Skeletal muscle tissue (tissue), 5 donors: ENCODE measurements at places on chromosomes 7 and 10. TPM values are rescaled to one million over a fixed set of nuclear protein-coding genes. Genes with fewer than 3 reads are reported as not detected.

The LRRTM3 gene
- total RNA-seq: 1.0 TPM

The STAG3 gene
- total RNA-seq: 0.52 TPM

The EPO gene
- total RNA-seq: not detected

The SPDYE9 gene
- total RNA-seq: not detected

The TEX36 gene
- not detected for total RNA-seq

The ACSM6 gene
- total RNA-seq: not detected

The LYZL1 gene
- not detected for total RNA-seq

The SLC26A5 gene
- total RNA-seq: not detected

The IDI2 gene
- not detected for total RNA-seq

The SFTPA1 gene
- not detected for total RNA-seq

The GPR146 gene
- 5.2 TPM for total RNA-seq

The STRIP2 gene
- total RNA-seq: 5.2 TPM

The ZC3HAV1L gene
- 16.7 TPM for total RNA-seq

The RELN gene
- total RNA-seq: 14.1 TPM

The CXCL12 gene
- 83.5 TPM for total RNA-seq

The TMEM140 gene
- 1.6 TPM for total RNA-seq

The ASB10 gene
- total RNA-seq: 3.7 TPM

The FAM237B gene
- total RNA-seq: not detected

The NPSR1 gene
- total RNA-seq: 1.6 TPM

The GIMAP2 gene
- total RNA-seq: 9.4 TPM

The CLRN3 gene
- 0.52 TPM for total RNA-seq

The LIPK gene
- total RNA-seq: not detected

The LRRC18 gene
- total RNA-seq: under 0.01 TPM

The SCIN gene
- total RNA-seq: 1.0 TPM

The TFPI2 gene
- total RNA-seq: 1.0 TPM

The NPC1L1 gene
- total RNA-seq: not detected

The MLXIPL gene
- 1.6 TPM for total RNA-seq

The NOS3 gene
- total RNA-seq: 4.7 TPM

The LIPM gene
- under 0.01 TPM for total RNA-seq

The AKR1D1 gene
- total RNA-seq: not detected

The ZYX gene
- total RNA-seq: 17.7 TPM

The PMPCB gene
- total RNA-seq: 53.8 TPM

The GPC2 gene
- 5.2 TPM for total RNA-seq

The PAOX gene
- total RNA-seq: 7.3 TPM

The TUBGCP2 gene
- 39.7 TPM for total RNA-seq

The MEOX2 gene
- 44.9 TPM for total RNA-seq

The ITIH5 gene
- 37.1 TPM for total RNA-seq

The BMPER gene
- total RNA-seq: 9.4 TPM

The HOXA10 gene
- total RNA-seq: 13.6 TPM

The ANK3 gene
- total RNA-seq: 110 TPM

The EN2 gene
- under 0.01 TPM for total RNA-seq

The PON1 gene
- not detected for total RNA-seq

The VENTX gene
- not detected for total RNA-seq

The MYOF gene
- 45.4 TPM for total RNA-seq

The ETV1 gene
- 6.3 TPM for total RNA-seq

The PITX3 gene
- 4.2 TPM for total RNA-seq

The COL26A1 gene
- 7.8 TPM for total RNA-seq

The HMX2 gene
- total RNA-seq: not detected

The WIPF3 gene
- 4.7 TPM for total RNA-seq

The C10orf53 gene
- total RNA-seq: not detected

The SH2B2 gene
- total RNA-seq: 5.7 TPM

The CDHR1 gene
- total RNA-seq: under 0.01 TPM

The BICC1 gene
- total RNA-seq: 25.6 TPM

The DOCK4 gene
- 24.5 TPM for total RNA-seq

The GSTO2 gene
- total RNA-seq: not detected

The STAMBPL1 gene
- total RNA-seq: 15.1 TPM

The DDX50 gene
- 42.3 TPM for total RNA-seq

The AGMO gene
- total RNA-seq: 3.1 TPM
